ENCODE measurements at places on chromosomes 1 and 21.

GRCh38 chr1:160797271-160797709 lies 1.3 kb downstream of the LY9 start:
- no peaks in the 10 kb centered on the region for H3K36me3 ChIP-seq
- H3K4me1 ChIP-seq = peaks cover 63% of the 10 kb centered on the region
- peak overlapping the region; percentile 95 for H3K27ac ChIP-seq
- DNase-seq = peak; percentile 57

GRCh38 chr1:162094271-162094670 lies 24.8 kb downstream of the NOS1AP start:
- H3K4me1 ChIP-seq = no peaks in the 10 kb centered on the region
- H3K36me3 ChIP-seq = no peaks in the 10 kb centered on the region
- no peak for DNase-seq
- no peak overlapping the region for H3K27ac ChIP-seq
- no peaks in the 10 kb centered on the region for H3K27me3 ChIP-seq
- no peak overlapping the region for H3K4me3 ChIP-seq

- no peaks in the 10 kb centered on the region for H3K27me3 ChIP-seq
- H3K4me3 ChIP-seq = no peak overlapping the region
- no peak for DNase-seq
- peaks cover 48% of the 10 kb centered on the region for H3K4me1 ChIP-seq
- H3K36me3 ChIP-seq = no peaks in the 10 kb centered on the region
- no peak overlapping the region for H3K27ac ChIP-seq
These were observed 92.1 kb downstream of the LRRC8C start for GRCh38 chr1:89725011-89725370.

DNA sequence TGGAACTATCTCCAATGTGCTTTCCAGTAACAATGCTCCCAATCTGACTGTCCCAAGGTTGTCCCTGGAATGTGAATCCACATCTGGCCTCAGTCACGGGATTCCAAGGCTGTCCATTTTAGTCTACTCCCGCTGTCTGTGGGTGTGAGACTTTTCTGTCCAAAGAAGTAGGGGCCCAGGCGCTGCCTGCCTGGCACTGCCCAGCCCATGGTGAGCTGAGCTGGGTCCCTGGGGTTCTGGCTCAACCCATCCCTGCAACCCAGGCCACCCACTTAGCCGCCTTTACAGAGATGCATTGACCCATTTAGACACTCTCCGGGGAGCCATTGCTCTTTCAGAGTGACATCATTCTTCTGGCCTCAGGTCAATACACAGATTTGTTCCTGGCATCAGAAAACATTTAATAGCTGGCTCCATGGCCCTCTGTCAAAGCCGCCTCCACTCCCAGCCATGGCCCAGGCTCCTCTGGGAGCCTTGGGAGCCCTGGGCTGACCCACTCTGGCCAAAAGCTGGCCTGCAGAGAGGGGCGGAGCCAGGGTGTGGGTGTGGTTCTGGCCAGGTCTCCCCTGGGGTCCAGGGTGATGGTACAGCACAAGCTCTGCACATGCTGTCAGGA lies 47.2 kb upstream of the PAX7 start:
- H3K27me3 ChIP-seq = no peaks in the 10 kb centered on the region
- DNase-seq = no peak
- H3K4me1 ChIP-seq = no peaks in the 10 kb centered on the region
- no peak overlapping the region for H3K4me3 ChIP-seq
- H3K27ac ChIP-seq = no peak overlapping the region

- H3K4me1 ChIP-seq = peaks cover 75% of the 10 kb centered on the region
- DNase-seq = peak; percentile 44
- H3K27ac ChIP-seq = peak overlapping the region; percentile 59
- H3K36me3 ChIP-seq = no peaks in the 10 kb centered on the region
- no peak overlapping the region for H3K4me3 ChIP-seq
- H3K27me3 ChIP-seq = no peaks in the 10 kb centered on the region
These were observed 23.7 kb upstream of the TNFRSF1B start for GRCh38 chr1:12142891-12143630.

DNA sequence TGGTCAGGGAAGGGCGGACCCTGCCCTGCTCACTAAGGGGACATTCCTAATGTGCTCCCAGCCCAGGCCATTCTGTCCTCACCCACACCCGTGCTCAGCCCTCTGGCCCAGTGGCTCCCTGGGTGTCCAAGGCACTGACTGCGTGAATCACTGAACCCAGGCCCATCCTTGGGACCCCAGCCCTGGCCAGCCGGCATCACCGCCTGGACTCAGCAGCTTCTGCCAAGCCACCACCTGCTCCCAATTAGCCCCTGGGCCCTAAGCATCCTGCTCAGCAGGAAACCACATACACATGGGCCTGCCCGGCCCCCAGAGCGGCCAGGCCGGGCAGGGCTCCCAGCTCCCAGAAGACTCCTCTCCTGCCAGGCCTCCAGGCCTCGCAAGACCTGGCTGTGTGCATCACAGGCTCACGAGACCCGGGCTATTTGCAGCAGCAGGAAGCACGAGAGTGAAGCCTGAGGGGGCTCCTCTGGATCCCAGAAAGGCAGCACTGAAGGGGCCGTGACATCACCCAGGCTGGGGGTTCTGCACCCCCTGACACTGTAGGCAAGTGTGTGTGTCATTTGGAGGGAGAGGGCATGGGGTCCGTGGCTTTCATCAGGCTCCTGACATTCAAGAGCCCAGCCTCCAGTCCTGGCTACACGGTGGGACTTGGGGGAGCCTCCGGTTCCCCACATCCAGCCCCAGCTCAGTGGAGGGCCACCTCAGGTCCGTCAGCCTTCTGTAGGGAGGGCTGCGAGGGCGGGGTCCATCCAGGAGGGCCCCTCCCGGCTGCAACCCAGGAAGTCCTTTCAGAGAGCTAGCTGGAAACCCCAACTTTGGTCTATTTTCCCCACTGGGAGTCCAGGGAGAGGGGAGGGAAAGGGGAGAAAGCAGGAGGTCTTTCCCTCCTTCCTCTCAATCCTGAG lies 1.6 kb downstream of the MFAP2 start:
- H3K27ac ChIP-seq = no peak overlapping the region
- H3K4me3 ChIP-seq = no peak overlapping the region
- peaks cover 9% of the 10 kb centered on the region for H3K4me1 ChIP-seq
- H3K36me3 ChIP-seq = no peaks in the 10 kb centered on the region
- no peaks in the 10 kb centered on the region for H3K27me3 ChIP-seq

GRCh38 chr21:36255663-36256062 lies 64.3 kb upstream of the MORC3 start:
- peak; percentile 82 for DNase-seq
- H3K27me3 ChIP-seq = no peaks in the 10 kb centered on the region
- H3K4me3 ChIP-seq = peak overlapping the region; percentile 19

GRCh38 chr1:78170859-78171258 lies 125.1 kb downstream of the GIPC2 start:
- no peaks in the 10 kb centered on the region for H3K36me3 ChIP-seq
- H3K27me3 ChIP-seq = no peaks in the 10 kb centered on the region
- H3K4me1 ChIP-seq = no peaks in the 10 kb centered on the region
- no peak overlapping the region for H3K4me3 ChIP-seq
